AG08395 (cell line): ENCODE measurements at places on chromosomes 6 and 20.

DNA sequence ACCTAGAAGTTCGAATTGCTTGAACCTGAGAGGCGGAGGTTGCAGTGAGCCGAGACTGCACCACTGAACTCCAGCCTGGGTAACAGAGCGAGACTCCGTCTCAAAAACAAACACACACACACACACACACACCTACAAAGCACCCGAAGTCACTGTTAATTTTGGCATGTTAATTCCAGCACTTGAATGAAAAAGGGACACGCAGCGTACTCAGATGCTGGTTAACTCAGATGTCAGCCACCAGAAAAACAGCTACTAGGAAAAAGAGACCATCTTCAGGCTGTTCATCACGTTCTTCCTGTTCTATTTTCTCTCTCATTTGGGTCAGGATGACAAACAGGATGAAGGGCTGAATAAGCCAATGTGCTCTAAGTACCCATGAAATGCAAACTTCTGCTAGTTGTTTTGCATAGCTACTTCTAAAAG, 46.9 kb downstream of the BLOC1S5 start:
- no peak for DNase-seq

- no peak for DNase-seq
Observed at GRCh38 chr6:125886021-125886420, 70.5 kb upstream of the HINT3 start.

- DNase-seq, result peak; percentile 27
Observed at GRCh38 chr20:63896264-63897105, 1.6 kb downstream of the DNAJC5 start.

- no peak for DNase-seq
Observed at GRCh38 chr6:13724182-13724581, 12.5 kb upstream of the RANBP9 start.

GRCh38 chr6:168584671-168585070, 143.7 kb downstream of the SMOC2 start:
- no peak for DNase-seq

DNA sequence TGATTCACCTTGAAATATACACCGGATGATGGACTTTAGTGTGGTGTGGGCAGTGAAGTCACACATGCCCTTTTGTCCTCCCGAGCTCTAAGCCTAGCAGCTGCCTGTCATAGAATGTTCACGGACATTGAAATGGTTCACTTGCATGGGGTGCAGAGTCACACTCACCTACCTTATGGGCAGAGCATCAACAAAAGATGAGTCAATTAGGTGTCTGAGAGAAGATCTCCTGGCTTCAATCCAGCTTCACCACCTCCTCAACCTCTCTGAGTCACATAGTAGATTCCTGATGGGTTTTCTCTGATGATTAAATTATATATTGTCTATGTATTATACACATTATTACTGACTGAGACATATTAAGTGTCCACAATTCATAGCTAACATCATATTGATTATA, 48.1 kb upstream of the HLA-E start:
- DNase-seq, result no peak

DNA sequence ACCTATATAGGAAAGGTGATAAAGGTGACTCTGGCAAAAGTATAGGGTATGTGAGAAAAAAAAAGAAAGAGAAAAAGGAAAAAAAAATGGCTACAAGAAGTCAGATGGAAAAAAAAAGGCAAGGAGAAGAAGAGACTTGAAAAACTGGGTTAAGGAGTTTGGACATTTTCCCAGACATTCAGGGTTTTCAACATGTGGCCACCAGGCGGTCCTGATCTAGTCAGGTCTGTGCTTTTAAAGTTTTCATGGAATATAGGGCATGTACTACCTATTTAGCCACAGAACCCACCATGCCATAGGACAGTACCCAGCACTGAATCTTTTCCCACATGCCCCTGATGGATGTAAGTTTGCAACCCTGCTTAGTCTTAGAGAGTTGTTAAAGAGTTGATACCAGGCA, 433.7 kb downstream of the MAFB start:
- DNase-seq, result peak; percentile 18

- DNase-seq, result no peak
Observed at GRCh38 chr6:88403486-88403885, 237.3 kb upstream of the CNR1 start.

DNA sequence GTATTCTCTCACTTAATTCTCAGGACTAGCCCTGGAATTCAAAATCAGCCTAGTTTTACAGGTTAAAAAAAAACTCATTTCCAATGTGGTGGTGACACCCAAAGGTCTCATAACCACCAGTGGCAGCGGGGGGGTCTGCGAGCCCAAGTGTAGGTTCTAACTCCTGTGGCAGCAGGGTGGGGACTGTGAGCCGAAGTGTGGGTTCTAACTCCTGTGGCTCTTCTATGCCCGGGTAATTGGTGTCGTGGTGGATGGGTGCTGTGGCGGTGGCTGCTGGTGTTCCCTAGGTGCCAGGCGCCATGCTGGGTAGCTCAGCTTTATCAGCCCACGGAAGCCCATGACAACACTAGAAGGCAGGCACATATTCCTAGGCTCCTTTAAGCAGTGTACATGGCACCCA, 4.9 kb upstream of the ANKRD60 start:
- no peak for DNase-seq

- no peak for DNase-seq
Observed at GRCh38 chr20:41352106-41352505, 11.5 kb downstream of the LPIN3 start.

GRCh38 chr6:77105091-77105490, 358.2 kb downstream of the HTR1B start:
- no peak for DNase-seq

DNA sequence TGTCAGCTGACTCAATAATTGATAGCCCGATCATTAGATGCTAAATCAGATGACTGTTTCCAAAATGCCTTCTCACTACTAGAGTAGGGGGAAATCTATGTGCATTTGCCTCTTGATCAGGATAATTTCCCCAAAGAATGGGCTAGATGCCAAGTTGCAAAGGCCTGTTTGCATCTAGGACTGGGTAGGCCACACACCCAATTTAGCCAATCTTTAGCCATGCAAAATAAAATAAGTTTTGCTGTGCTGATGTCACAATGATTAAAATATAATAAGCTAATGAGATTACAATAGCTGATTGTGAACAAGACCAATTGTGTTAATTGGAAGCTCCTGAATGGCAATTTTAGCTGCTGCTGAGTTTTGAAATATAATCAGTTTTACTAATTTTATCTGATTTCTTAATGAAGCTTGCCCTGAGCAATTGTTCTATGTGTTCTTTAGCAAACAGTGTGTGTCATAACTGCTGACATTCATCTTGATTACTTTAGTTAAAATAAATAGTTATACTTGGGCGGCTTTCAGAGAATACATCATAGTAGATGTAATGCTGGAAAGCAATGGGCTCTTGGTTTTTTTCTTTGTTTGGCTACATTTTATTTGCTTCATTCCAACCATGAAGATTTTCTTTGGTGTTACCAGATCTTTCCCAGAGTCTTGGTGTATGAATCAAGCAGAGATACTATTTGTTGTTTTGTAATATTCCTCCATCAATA, 973.2 kb upstream of the SLC35B3 start:
- DNase-seq, result no peak

- DNase-seq, result no peak
Observed at GRCh38 chr6:164151161-164152120, 736.9 kb downstream of the QKI start.

DNA sequence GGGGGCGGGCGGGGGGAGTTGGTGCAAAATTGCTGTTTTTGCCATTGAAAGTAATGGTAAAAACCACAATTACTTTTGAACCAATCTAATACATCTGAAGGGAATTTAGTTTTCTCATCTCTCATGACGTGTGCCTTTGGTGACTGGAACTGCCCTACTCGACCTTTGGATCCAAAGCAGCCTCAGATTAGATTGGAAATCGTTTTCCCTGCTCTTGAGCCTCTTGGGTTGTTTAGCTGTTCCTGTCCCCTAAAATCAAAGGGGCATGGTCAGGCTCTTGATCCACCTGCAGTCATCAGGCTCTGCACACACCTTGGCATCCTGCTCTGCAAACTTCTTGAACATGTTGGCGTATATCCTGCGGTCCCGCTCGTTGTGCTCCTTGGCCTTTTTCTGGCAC, 64.0 kb upstream of the TULP1 start:
- DNase-seq, result no peak

GRCh38 chr6:167153521-167153959, 4.2 kb downstream of the GPR31 start:
- DNase-seq, result no peak

DNA sequence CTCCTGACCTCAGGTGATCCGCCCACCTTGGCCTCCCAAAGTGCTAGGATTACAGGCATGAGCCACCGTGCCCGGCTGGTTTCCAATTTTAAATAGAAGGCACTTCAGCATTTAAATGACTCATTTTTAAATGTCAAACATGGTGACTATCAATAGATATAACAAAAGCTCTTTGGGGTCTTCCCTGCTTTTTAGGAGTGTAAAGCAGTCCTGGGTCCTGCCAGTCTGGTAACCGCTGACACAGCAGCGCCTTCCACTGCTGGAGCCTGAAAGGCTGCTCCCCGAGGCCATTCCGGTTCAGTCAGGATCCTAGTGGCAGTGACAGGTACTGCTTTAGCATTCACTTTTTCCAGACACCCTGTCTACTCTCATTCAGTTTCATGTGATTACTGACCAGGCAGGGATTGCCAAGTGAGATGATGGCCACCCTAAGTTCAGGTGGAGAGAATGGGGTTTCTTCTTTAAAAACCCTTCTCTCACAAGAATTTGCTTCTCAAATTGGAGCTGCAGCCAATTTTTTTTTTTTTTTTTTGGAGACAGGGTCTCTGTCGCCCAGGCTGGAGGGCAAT, 5.1 kb downstream of the DIDO1 start:
- peak; percentile 58 for DNase-seq

GRCh38 chr6:47733879-47734558, 35.6 kb downstream of the ADGRF4 start:
- no peak for DNase-seq

DNA sequence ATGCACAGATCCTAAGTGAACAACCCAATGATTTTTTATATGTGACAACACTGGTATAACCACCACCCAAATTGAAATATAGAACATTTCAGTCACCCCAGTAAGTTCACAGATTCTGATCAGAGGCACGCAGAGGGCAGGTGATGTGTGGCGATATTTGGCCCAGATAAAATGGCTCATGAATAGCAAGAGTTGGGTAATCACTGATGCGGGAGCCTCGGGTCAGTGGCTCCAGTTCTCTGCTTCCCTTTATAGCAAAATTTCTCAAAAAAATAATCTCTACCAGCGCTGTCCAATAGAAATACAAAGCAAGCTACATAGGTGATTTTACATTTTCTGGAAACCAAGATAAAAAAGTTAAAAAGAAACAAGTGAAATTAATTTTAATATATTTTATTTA, 14.9 kb downstream of the GHRH start:
- no peak for DNase-seq

GRCh38 chr6:11804135-11804534, 25.5 kb upstream of the ADTRP start:
- no peak for DNase-seq

- DNase-seq, result no peak
Observed at GRCh38 chr6:121260651-121261102, 73.6 kb downstream of the TBC1D32 start.

GRCh38 chr6:47357827-47358226, 48.1 kb upstream of the TNFRSF21 start:
- no peak for DNase-seq

DNA sequence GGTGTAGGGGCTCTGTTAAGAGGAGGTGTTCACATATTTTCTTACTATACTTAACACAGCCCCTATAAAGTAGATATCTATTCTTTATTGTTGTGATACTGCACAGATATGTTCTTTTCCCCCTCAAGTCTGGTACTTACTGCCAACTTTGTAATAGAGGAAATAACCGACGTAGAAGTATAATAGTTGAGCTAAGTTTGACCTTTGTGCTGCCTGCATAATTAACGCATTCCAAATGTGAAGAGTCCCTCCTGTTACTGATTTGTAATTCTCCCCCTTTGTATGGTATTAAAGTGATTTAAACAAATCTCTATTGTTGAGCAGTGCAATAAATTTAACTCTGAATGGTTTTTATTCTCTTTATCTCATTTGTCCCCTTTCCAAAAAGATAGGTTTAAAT, 39.0 kb downstream of the PHF3 start:
- no peak for DNase-seq

GRCh38 chr6:158414851-158415262, 102.6 kb downstream of the TULP4 start:
- no peak for DNase-seq

- DNase-seq, result no peak
Observed at GRCh38 chr6:4133941-4134838, 1.2 kb downstream of the ECI2 start.

- DNase-seq, result no peak
Observed at GRCh38 chr6:74491844-74492374, 713.9 kb downstream of the COL12A1 start.

- DNase-seq, result no peak
Observed at GRCh38 chr6:129667621-129668020, 42.4 kb downstream of the ARHGAP18 start.

- peak; percentile 87 for DNase-seq
Observed at GRCh38 chr20:49583669-49584417, 15.9 kb upstream of the PTGIS start.

GRCh38 chr20:41701588-41702348, 83.6 kb upstream of the CHD6 start:
- DNase-seq, result peak; percentile 40

- DNase-seq, result no peak
Observed at GRCh38 chr6:95439741-95440140, 137.6 kb upstream of the MANEA start.

DNA sequence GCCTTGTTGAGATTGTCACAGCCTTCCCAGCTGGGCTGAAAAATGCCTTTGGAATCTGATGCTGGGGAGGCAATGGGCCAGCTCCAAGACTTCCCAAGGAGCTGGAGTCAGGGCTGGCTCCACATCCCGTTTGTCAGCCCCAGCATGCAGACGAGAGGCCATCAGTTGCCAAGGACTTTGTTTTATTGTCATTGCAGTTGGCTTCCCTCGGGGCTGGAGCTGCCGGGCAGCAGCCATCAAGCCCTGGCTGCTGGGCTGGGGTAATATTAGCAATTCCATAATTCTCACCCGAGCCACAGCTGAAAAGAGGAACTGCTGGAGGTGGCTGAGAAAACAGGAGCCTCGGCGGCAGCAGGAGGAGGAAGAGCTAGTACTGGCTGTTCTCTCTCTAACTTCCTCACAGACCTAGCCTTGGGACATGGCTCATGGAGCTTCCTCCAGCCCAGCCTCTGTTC, 182.5 kb downstream of the CDC5L start:
- peak; percentile 81 for DNase-seq

GRCh38 chr20:47188540-47188939, 168.0 kb downstream of the ZMYND8 start:
- DNase-seq, result no peak

DNA sequence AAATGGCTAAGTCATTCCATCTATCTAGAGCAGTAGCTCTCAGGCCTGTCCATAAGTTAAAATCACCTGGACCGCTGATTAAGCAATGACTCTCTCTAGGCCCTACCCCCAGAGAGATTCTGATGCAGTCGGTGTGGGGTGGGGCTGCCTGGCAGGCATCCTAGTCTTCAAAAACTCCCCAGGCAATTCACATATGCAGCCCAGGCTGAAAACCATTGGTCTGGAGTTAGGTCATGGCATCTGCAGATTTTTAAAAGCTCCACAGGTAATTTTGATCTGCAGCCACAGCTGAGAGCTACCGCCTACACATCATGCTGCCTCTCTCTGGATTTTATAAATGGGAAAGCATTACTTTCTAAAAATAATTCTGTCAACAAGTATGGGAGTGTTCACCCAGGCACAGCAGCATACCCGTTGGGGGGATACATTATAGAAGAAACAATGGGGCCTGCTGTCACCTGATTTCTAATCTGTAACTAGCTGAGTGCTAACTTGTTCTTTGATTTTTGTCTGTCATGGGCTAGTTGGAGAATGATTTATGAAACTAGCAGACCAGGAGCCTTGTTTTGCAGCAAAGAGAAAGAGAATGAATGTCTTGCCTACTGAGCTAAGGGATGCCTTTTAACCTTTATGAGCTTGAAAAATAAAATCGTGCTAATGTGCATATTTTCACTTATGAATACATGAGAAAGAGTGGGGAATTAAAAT, 44.1 kb upstream of the ATXN1 start:
- no peak for DNase-seq
